ENCODE measurements at places on chromosomes 16 and 17.

GRCh38 chr17:80252871-80253270 lies 7.8 kb upstream of the RNF213 start:
- DNase-seq: peak; percentile 88

DNA sequence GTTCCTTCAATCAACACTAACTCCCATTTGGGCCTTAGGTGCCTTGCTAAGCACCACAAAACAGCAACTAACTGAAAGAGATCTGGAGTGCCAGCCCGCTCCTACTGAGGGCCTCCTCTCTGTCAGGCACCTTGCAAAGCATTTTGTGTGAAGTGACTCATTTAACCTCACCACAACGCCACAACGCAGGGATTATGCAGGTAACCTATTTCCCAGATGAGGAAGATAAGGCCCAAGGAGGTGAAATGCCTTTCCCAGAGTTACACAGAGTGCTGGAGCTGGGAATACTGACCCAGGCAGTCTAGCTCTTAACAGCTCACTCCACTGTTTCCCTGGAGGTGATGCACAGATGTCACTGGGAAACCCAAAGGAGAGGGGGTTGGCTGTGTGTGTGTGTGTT lies 32.8 kb downstream of the DRC3 start:
- no peak for DNase-seq

DNA sequence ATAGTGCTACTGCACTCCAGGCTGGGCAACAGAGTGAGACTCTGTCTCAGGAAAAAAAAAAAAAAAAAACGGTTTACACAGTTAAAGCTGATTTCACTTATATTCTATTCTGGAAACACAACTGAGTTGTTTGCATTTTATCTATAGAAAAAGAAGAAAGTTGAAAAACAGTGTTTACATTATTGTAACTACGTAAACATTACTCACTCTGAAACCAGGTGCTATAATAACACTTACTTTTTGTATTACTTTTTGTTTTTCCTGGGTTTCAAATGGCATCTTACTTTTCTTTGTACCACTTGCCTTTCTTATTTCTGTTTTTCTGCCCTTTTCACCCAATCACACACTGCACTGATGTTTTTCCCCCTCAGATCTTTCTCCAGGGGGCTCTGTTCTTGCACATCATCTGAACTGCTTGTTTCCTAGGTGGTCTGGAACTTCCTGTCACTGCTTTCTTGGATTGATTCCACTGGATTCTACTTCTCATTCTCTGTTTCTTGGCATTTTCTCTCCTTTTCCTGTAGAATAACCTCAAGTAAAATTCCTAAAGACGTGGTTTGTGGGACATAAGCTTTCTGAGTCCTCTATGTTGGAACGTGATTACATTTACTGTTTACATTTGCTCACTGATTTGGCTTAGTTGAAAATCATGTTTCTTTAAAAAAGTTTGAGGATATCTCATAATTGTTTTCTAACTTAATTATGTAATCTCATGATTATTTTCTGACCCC lies 142.1 kb downstream of the HS3ST3B1 start:
- DNase-seq: no peak

DNA sequence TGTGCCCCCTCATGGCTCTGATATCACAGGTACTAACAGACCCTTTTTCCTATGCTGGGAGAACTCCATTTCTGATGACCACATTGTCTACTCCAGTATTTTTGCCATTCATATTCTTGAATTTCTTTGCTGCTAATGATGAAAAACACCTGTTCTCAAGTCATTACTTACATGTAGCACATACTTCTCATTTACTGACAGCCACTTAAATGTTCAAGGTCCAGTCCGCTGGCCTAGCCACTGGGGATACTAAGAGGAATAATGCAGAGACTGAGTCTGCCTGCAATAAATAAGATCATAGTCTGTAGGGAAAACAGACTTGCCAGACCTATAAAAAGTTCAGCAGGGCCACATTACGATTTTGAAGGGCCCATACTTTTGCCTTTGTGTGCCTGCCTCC lies 27.5 kb downstream of the TEX14 start:
- DNase-seq: no peak

DNA sequence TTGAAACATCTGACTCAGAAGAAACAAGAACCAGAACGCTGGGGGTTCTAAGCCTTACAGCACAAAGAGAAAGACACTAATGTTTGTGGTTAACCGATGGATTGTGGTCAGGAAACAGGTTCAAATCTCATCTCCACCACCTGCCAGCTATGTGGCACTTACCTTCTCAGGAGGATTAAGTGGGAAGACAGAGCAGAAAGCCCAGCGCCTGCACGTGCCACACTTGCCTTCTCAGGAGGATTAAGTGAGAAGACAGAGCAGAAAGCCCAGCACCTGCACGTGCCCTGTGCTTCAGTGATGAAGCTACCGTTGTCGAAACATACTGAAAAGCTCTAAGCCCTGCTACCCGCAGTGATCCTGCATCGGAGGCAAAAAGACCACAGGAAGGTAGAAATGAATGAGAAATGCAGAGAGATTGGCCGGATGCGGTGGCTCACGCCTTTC lies 90.6 kb downstream of the NXN start:
- DNase-seq: no peak

GRCh38 chr17:82440991-82441627 lies 9.4 kb downstream of the CYBC1 start:
- no peak for DNase-seq

DNA sequence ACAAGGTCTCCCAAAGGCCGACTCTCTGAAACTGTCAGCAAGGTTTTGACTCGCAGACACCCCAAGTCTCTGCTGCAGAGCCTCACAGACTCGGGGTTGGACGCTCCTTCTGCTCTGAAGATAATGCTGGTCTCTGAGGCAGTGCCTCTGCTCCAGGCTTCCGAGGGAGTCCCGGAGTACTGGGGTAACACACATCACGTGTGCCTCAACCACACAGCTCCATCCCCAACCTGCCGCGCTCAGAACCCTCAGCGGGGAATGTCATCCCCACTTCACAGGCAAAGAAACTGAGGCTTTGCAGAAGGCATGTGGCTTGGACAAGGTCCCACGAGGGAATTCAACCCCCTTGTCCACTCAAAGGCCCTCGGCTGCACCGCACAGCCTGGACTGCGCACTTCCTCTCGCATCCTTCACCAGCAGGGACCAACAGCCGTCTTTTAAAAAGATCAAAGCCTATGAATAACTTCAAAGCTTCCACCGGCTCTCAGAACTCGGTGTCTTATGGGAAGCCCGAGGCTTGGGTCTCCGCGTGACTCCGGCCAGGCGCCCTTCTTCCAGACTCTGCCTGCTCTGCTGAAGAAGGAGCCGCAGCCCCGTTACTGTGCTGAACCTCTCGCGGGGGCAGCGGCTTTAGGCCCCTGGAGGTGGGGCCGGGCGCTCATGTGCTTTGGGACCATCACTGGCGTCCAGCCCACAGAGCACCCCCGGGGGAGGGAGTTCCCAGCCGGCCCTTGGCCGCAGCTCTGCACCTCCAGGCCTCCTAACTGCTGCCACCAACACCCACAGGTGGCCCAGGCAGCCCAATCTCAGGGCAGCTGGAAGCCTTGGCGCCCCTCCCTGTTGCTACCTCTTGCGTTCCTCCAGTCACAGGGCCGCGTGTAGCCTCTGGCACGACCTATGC lies 2.2 kb downstream of the TMEM204 start:
- no peak for DNase-seq

DNA sequence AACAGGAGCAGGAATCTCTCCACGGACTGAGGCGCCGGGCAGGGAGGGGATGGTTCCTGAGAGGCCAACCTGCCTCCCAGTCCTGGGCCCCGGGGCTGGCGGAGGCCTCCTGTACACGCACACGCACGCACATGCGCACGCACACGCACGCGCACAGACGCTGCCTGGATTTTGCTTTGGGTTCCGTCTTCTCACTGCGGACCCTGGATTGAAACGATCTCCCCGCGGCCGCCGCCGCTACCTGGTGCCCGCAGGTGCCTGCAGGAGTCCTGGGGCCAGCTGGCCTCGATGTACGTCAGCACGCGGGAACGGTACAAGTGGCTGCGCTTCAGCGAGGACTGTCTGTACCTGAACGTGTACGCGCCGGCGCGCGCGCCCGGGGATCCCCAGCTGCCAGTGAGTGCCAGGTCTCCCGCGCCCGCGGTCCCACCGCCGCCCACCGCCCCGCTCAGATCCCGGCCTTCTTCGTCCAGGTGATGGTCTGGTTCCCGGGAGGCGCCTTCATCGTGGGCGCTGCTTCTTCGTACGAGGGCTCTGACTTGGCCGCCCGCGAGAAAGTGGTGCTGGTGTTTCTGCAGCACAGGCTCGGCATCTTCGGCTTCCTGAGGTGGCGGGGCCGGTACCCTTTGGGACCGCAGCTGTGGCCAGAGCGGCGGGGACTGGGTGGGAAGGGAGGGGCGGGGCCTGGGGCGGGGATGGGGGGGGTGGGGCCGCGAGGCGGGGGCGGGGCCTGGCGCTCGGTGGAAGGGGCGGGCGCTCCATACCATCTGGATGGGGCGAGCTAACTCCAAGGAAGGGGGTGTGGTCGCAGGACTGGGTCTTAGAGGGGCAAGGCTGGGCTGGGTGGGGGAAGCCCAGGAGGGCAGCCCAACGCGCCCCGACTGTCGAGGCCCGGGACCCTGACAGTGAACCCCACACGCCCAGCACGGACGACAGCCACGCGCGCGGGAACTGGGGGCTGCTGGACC lies 12.3 kb downstream of the CES4A start:
- no peak for DNase-seq

DNA sequence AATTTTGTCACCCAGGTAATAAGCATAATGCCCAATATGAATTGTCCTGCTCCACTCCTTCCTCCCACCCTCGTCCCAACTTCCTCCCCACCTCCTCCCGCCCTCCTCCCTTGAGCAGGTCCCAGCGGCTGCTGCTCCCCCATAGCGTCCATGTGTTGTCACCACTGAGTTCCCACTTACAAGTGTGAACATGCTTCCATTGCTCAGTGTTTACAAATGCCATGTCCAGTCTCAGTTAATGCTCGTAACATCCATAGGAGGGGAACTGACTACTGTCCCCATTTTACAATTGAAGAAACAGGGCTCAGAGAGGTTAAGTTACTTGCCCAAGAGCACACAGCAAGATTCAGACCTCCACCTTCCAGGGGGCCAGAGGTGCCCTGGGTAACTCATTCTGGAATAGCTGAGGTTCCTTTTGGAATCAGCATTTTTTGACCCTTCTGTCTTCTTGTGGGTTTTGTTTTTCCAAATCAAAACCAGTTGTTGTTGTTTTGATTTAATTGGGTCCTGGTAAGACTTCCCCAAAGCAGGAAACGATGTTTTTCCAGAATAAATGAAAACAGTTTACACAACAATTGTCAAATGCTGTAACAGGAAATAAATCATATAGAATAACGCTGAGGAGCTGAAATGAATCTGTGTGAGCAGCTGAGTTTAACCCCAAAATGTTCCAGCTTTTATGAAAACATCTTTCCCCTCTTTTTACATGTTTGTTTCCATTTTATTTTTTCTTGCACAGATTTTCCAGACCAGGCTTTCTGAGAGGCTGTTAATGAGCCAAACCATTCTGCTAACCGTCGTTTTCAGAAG lies 73.9 kb downstream of the ZDHHC7 start:
- DNase-seq: no peak

- DNase-seq: no peak
These were observed 4.1 kb upstream of the RSAD1 start for GRCh38 chr17:50474523-50474922.

- no peak for DNase-seq
These were observed 4.2 kb downstream of the DPH1 start for GRCh38 chr17:2034157-2034556.

Measured in activated CD8-positive, alpha-beta memory T cell treated with anti-CD3 and anti-CD28 coated beads for 1 hour (primary cell).